ENCODE measurements at places on chromosomes 3 and 15.

DNA sequence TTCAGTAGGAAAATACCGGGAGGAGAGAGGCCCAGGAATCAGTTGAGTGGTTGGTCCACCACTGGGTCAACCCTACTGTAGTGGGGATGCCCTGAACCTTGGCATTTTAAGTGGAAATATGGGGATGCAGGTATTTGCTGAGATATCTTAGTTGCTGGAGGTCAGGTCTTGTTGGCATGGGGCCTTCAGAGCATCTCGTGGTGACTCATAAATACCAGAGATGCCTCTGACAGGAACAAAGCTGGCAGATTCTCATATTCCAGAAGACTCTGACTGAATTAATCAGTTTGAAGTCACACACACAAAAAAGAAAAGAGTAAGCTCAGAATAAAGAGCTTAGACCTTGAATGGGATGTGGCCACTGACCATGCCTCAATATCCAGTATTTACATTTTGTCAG lies 91.6 kb downstream of the CACNA2D3 start:
- DNase-seq = no peak

DNA sequence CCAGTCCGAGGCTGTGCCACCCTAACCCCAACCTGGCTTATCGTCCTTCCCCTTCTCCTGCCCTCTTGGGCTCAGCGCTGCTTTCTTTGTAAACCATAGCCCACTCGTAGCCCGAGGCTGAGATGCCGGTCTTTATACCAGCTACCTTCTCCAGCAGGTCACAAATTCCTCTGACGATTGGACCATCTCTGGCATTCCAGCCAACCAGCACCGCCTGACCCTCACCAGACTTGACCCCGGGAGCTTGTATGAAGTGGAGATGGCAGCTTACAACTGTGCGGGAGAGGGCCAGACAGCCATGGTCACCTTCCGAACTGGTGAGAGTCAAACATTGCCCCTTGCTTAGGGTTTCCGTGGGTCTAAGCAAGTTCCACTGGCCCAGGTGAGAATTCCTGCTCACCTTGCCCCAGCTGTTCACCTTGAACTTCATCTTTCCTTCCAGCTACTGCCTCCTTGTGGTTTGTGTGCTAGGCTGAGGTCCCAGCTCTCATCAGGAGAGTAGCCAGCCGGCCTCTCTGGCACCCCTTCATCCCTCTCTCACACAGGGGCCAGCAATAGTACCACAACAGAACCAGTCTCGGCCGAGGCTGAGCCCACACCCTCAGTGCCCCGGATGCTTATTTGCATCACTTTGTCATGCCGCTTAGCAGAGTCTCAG lies 66.7 kb downstream of the BOC start:
- no peak for DNase-seq

DNA sequence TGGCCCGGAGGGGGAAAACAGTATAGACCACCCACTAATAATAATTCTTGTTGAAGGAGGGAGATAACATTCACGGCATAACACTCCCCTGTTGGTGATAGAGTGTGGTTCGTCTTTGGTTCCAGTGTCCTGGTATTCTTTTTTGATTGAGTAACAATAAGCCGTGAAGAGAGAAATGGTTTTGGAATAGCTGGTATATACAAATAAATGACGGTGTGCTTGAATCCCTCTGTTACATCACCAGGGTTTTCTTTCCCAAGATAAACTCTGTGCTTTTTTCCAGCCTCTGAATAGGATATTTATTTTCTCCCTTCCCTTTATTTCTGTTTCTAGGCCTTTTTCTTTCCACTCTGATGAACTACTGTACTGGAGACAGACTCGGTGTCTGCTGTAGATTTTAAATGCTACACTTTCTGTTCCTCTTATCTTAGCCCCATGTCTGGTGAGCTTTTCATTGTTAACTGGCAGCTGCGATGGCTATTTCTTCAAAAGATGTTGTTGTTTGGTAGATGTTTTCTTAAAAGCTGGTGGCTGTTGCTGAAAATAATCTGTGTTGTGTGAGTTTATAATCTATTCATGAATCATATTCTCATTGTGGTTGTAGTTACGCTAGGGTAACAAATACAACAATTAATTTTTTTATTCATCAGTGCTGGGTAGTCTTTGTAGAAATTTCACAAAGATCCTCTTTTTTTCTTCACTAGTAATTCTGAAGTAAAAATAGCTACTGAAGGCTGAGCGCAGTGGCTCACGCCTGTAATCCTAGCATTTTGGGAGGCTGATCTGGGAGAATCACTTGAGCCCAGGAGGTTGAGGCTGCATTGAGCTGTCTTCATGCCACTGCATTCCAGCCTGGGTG lies 15.5 kb upstream of the SCAANT1 start:
- no peak for DNase-seq

- DNase-seq = no peak
Observed at GRCh38 chr15:76313731-76314130, 2.5 kb upstream of the ETFA start.

GRCh38 chr3:38578551-38578950 lies 70.9 kb downstream of the SCN5A start:
- no peak for DNase-seq

DNA sequence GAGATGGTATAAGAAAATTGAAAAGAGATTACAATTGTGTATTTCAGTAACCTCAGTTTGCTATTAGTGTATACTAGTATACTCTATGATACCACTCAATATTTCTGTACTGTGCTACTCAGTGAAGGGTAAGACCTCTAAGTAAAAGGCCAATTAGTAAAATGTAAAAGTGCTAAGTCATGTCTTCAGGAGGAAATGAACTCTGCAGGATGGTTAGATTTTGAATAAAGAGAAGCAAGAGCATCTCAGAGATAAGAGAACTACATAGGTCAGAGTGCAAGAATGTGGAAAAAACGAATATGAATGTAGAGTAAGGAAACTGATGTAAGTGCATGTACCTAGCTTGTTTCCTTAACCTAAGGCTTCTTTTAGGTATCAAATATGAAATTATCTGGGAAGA lies 796.6 kb upstream of the GBE1 start:
- no peak for DNase-seq

GRCh38 chr15:62365795-62366442 lies 200.8 kb upstream of the C2CD4B start:
- DNase-seq = no peak

GRCh38 chr3:195150181-195151118 lies 120.5 kb downstream of the XXYLT1 start:
- DNase-seq = no peak

DNA sequence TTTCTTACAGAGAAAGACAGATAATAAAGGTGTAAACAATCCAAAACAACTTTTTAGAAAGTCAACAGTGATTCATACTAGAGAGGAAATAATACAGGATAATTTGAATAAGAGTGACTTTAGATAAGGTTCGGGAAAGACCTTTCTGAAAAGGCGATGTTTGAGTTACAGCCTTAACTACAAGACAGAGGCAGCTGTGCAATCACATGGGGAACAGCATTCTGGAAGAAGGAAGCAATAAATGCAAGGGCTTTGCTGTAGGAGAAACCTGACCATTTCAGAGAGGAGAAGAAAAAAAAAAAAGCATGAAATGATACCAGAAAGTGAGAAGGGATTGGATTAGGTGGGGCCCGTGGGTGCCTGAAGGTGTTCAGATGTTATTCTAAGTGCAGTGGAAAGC lies 200.6 kb upstream of the ATP11B start:
- no peak for DNase-seq

GRCh38 chr3:124517306-124517705 lies 212.9 kb upstream of the UMPS start:
- DNase-seq = no peak

DNA sequence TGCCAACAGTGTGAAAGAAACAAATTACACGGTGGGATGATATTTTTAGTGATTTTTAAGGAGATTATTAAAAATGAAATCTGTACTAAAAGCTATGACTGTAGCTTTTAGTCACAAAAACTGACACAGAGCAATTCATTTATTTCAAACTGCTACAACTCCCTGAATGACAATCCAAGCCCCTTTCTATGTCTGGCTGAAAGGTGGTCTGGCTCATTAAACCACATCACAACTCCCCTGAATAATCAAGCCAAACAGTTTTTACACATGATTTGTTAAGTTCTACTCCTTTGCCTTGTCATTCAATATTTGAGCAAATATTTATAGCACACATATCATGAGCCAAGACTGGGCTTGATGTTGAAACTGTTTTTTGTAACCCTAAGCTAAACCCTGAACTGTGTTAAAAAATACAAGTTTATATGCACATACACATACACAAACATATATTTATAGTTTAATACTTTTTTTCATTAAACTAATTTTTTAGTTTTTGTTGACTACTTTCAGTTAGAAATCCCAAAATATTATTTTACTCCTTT lies 125.5 kb downstream of the RBMS3 start:
- no peak for DNase-seq

GRCh38 chr3:62027796-62028195 lies 345.6 kb downstream of the FEZF2 start:
- no peak for DNase-seq

DNA sequence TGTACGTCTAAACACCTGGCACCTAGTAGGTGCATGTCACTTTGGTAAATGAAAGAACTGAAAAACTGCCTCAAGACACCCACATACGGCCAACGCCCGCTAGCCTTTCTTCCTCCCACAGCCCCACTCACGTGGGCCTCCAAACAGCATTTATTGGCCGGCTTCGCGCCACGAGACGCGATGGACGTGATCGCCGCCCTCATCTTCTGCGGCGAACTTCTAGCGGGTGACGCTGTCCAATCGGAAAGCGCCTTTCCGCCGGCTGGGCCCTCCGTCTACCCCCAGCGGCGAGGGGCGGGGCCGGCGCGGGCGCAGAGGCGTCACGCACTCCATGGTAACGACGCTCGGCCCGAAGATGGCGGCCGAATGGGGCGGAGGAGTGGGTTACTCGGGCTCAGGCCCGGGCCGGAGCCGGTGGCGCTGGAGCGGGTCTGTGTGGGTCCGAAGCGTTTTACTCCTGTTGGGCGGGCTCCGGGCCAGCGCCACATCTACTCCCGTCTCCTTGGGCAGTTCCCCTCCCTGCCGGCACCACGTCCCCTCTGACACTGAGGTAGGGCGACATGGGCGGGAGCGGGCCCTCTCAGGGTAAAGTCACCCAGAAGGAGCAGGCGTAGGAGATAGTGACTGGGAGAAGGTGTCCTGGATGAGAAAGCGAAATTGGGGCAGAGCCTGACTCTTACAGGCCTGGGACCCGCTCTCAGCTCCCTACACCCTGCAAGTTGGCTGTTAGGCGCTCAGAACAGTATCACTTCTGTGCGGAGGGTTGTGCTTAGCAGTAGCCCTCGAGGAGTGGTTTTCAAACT lies at the start of gene LMLN:
Gene LMLN (plus strand): TSS at position 327 of the 803 bp plus-strand sequence. CDS start 29 bp downstream, at position 356.
- peak; percentile 85 for DNase-seq

DNA sequence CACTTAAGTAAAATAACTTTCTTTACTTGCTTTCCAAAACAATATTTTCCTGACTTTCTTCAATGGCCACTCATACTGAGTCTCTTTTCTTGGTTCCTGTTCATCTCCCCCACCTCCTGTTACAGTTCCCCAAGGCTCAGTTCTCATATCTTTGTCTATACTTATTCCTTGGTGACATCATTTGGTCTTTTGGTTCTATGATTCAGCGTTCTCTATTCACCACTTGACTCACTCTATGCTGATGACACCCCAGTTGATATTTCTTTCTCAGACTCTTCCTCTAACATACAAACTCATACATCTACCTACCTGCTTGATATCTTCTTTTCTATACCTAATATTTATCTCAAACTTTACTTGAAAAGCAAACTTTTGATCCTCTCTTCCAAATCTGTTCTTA lies 85.0 kb upstream of the P3H2 start:
- no peak for DNase-seq

- no peak for DNase-seq
Observed at GRCh38 chr15:40038275-40038637, 725 bp downstream of the SRP14 start.

DNA sequence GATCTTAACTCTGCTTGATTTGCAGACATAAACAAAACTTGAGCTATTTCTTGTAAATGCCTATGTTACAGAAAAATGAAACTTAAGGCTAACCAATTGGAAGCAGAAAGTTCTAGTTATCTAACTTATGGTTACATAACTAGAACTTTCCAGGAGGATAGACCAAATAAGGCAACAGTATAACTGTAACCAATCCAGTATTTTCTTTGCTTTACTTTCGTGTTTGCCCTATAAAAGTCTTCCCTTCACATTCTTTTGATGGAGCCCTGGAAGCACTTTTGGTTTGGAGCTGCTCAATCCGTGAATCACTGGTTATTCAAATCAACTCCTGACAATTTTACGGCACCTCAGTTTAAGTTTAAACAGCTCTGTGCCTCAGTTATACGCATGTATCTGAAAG lies 164.6 kb downstream of the SUCLG2 start:
- DNase-seq = no peak

- DNase-seq = no peak
Observed at GRCh38 chr15:80739919-80740318, 39.3 kb upstream of the CEMIP start.

GRCh38 chr3:181615666-181616065 lies 96.1 kb upstream of the SOX2 start:
- no peak for DNase-seq

DNA sequence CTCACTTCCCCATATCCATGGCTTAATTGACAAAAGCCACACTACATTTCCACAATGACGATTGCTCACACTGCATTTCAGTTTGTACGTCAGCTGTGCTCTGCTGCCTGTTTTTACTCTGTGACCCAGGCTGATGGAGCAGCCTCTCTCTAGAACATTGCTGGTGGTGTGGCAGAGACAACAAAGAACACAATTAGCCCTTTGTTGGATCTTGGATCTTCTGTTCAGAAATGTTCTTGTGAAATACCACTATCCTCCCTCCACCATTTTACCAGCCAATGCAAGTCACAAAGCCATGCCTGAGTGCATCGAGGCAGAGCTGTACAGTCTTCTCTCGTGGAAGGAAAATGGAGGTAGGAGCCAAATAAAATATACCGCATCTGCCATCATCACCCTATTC lies 56.9 kb upstream of the TBC1D5 start:
- DNase-seq = no peak

- DNase-seq = no peak
Observed at GRCh38 chr15:42498212-42499068, 3.0 kb downstream of the SNAP23 start.

GRCh38 chr15:74405823-74406222 lies 27.9 kb downstream of the SEMA7A start:
- no peak for DNase-seq

GRCh38 chr3:71345429-71346040 lies 238.0 kb downstream of the FOXP1 start:
- DNase-seq = no peak

GRCh38 chr3:123286308-123287023 lies 84.7 kb downstream of the SEC22A start:
- peak; percentile 79 for DNase-seq

- DNase-seq = no peak
Observed at GRCh38 chr3:87973906-87974305, 84.9 kb downstream of the CGGBP1 start.

Data from HEK293T (cell line).